ENCODE measurements at places on chromosomes 11 and 22. TPM values are rescaled to one million over a fixed set of nuclear protein-coding genes. Genes with fewer than 3 reads are reported as not detected.

- no peak for DNase-seq
These were observed 34.8 kb upstream of the DDI1 start for GRCh38 chr11:104001561-104002056.

DNA sequence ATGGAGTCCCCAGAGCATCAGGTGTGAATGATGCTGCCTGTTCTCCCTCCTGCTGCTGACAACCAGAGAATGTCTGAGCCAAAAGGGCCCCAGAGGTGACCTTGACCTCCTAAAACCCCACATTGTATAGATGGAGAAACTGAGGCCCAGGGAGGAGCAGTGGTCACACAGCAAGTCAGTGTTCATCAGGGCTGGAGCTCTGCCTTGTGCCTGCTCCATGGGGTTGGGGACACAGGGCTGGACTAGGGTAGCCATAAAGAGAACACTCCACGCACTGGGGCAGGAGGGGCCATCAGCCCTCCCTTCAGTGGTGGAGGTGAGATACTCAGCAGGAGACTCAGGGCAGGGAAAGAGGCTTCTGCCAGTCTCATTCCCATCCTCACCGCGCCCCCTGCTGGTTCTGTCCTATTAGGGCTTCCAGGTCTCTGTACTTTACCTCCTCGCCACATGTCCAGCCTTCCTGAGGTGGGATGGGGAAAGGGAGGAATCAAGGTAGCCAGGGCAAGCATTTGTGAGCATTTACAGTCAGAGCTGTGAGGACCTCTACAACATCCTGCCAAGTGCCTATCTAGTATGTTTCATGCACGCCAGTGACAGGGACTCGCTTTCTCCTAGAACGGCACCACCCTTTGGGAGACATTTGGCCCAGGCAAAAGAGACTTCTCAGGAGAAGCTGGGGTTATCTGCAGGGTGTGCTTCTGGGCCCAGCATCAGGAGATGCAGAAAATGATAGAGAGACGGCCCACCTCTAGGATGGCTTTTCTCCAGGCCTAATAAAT lies 43.2 kb downstream of the NEU3 start:
- DNase-seq, result peak; percentile 47

GRCh38 chr11:86360775-86361395 lies 13.8 kb upstream of the CCDC81 start:
- no peak for DNase-seq

- no peak for DNase-seq
These were observed 54.8 kb upstream of the CREB3L1 start for GRCh38 chr11:46222490-46223251.

GRCh38 chr11:123051146-123051545 lies 10.8 kb downstream of the HSPA8 start:
- DNase-seq, result no peak

Gene SERHL2
- 8.2 TPM for polyA plus RNA-seq

Data from left kidney (tissue), 8 donors.